Activated CD8-positive, alpha-beta memory T cell treated with anti-CD3 and anti-CD28 coated beads, Interleukin-2, amount 50 U/mL, for 4 hours (primary cell): ENCODE measurements at places on chromosomes 16 and 17.
A peak's percentile ranks its signal among the peaks of the same experiment; 100 is the strongest.

- no peak for DNase-seq
Observed at GRCh38 chr17:1605681-1606351, 22.8 kb downstream of the SLC43A2 start.

- DNase-seq: no peak
Observed at GRCh38 chr17:1606352-1606985, 22.2 kb downstream of the SLC43A2 start.

DNA sequence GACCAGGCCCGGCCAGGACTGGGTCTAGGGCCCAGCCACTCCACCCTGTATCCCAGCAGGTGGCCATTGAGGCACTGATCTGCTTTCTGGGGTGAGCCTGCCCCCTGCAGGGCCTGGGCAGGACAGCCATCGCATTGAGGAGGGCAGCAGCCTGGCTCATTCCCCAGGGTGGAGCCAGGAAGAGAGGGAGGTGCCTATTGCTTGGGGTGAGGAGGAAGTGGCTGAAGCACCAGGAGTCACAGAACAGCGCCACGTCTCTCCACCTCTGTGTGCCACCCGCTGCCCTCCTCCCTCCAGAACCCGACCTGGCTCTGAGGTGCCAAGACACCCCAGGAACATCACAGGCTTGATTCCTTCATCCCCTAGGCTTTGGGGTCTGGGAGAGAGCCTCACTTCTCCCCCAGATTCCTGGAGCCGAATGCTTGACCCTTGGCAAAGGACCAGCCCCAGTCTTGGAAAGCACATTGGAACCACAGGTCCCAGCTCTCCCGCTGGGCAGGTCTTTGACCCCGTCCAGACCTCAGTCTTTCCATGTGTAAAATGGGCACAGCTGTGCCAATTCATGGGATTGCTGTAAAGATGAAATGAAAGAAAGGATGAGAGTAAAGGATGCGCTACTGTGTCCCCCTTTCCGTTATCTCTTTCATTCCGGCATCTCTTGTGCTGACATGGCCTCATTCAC lies 7.2 kb upstream of the KRT36 start:
- DNase-seq: peak; percentile 48

GRCh38 chr16:11316331-11317015 lies 28.8 kb upstream of the RMI2 start:
- DNase-seq: no peak

DNA sequence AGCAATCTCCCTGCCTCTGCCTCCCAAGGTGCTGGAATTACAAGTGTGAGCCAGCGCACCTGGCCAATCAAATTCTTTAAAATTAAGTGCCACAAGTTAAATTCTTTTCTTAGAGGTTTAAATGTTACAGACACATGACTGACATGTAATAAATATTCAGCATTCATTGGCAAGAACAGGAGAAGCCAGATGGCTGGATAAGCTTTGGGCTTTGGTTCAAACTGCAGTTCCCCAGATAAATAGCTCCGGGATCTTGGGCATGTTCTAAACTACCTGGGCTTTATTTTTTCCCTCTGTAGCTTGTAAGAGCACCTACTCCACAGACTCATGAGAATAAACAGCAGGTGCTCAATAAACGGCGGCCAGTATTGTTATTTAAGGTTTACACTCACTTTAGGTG lies 34.1 kb downstream of the ABAT start:
- no peak for DNase-seq

DNA sequence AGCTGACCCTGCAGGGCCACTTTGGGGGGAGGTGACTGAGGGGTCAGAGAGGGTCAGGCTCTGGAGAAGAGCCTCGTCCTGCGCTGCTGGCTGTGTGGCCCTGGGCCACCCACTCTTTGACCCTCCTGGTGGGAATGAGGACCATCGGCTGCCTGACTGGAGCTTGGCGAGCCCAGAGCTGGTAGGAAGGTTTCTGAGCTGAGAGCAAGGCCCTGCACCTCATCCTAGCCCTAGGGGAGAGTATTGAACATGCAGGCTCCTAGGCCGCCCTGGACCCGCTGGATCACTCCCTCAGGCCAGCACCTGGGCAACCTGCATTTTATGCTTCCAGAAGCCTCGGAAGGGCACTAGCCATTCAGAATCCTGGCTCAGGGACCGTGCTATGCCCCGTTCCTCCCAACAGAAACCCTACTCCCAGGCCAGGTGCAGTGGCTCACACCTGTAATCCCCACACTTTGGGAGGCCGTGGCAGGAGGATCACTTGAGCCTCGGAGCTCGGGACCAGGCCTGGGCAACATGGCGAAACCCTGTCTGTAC lies 14.5 kb downstream of the MAP2K3 start:
- DNase-seq: no peak

- DNase-seq: no peak
Observed at GRCh38 chr17:51819341-51820219, 338.9 kb downstream of the CA10 start.

GRCh38 chr17:27492470-27492869 lies 36.2 kb downstream of the KSR1 start:
- DNase-seq: no peak

DNA sequence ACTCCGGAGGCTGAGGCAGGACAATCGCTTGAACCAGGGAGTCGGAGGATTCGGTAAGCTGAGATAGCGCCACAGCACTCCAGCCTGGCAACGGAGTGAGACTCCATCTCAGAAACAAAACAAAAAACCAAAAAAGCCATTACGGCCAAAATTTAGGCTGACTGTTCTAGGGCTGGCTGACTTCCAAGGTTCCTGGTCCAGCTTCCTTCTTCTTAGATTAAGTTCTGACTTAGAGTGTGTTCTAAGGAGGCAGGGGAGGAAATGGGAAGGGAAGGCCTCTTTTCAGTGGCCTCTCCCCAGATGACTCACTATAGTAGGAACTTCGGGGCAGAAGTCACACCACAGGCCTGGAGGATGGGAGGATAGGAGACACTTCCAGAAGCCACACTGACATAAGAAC lies 27.7 kb upstream of the CLEC18B start:
- no peak for DNase-seq

- peak; percentile 33 for DNase-seq
Observed at GRCh38 chr17:6701719-6702118, 11.4 kb downstream of the SLC13A5 start.

DNA sequence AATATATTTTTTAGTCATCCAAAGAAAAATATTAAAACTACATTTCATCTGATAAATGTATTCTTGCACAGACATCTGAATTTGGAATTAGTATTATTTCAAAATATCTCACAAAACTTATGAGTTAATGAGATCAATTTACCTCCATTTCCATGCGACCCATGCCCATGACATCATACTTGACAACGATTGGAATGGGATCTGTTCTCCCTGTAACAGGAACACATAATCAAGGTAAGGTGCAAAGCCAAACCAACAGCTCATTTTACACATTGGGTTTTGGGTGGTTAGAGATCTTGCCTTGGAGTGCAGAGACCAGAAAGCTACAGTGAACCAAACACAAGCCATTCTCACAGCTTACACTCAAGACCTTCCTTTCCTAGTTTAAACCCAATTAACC lies 46.9 kb upstream of the ITGA2B start:
- no peak for DNase-seq

DNA sequence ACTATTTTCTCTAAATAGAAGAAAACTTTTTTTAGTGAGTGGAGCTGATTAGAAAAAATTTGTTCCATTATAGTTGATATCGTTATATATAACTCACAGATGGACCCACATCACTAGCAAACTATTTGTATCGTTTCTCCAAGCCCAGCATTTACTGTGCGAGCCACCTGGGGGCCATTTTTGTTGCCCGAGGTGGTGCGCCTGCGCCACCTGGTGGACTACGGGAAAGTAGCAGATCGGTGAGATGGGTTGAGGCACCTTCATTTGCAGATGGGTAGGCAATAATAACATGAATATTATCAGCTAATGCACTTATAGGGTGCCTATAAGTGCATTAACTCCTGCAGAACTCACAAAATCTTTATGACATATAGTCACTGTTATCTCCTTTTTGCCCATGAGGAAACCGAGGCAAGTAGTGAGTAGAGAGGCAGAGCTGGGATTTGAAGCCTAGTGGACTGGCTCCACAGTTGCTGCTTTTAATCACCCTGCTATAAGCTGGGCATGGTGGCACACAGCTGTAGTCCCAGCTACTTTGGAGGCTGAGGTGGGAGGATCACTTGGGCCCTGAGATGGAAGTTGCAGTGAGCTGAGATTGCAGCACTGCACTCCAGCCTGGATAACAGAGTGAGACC lies 23.2 kb upstream of the NTN1 start:
- DNase-seq: peak; percentile 82

- DNase-seq: peak; percentile 48
Observed at GRCh38 chr16:3983081-3983520, 102.6 kb upstream of the CREBBP start.

GRCh38 chr17:40457964-40458791 lies 14.9 kb downstream of the IGFBP4 start:
- no peak for DNase-seq

DNA sequence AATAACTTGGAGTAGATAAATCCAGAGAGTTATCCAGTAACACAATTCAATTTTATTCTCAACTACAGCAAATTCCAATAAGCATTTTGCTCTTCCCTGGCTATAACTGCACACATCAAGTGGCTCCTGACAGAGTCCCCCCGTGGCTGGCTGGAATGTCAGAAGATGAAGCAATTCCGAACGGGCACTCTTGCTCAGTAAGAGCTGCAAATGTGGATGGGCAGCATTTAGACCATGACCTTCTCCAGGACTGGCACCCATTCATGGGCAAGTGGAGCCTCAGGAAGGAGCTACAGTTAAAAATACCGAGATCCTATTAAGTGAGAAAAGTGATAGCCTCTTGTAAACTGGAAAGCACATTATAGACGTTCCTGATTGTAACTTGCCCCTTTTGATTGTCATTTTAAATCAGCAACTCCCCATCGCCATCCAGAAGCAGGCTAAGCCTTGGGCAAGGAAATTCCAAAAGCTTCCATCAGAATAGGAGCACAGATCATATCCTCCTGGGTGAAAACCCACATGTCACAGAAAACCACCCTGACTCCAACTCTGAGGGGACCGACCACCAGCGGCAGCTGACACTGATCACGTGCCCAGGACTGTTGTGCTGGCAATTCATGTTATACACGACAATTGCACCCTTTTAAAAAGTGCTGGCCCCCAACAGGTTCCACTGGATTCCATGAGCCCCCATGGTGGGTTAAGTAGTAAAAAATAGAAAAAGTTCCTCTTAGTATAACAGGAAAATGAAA lies 7.1 kb downstream of the UBE2O start:
- DNase-seq: no peak

- peak; percentile 85 for DNase-seq
Observed at GRCh38 chr17:74972107-74972972, at the start of gene HID1. TSS of gene HID1 (minus strand) at chr17:74972759. CDS start at chr17:74972656, 103 bp downstream.
